ENCODE measurements at places on chromosomes 6 and 20. TPM values are rescaled to one million over a fixed set of nuclear protein-coding genes. Genes with fewer than 3 reads are reported as not detected.

UTRN gene
- total RNA-seq, result 102 TPM

SLC22A23 gene
- 0.20 TPM for total RNA-seq

PROKR2 gene
- not detected for total RNA-seq

ALDH5A1 gene
- 6.5 TPM for total RNA-seq

SMAP1 gene
- 33.7 TPM for total RNA-seq

KCNK17 gene
- not detected for total RNA-seq

PGC gene
- not detected for total RNA-seq

ADTRP gene
- total RNA-seq, result 2.0 TPM

TFEB gene
- 14.5 TPM for total RNA-seq

SLC24A3 gene
- not detected for total RNA-seq

DNA sequence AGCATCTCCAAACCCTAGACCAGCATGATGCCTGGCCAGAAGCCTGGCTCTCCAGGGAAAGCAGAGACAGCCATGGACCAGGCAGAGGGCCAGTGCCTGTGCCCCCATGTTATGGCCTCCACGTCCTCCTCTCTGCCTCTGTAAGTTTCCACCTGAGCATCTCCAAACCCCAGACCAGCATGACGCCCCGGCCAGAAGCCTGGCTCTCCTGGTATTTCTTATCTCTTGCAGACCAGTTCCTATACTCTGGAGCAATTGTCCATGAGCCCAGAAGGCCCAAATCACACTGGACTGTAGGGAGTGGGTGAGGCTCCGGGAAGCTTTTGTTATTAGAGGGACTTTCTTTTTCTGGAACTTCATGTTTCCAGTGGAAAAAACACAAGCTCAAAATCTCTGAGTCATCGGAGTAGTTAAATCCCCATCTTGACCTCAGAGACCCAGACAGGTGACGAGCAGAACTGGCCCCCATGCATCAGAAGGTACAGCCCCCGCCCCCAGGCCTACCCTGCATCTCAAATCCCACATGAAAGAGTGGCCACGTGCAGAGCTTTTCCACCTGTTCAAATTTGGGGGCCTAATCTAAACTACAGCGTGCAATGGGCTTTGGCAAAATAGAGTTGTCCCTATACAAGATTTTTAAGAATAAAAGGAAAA, 110.2 kb upstream of the FOXQ1 start:
- DNase-seq, result no peak

GRCh38 chr6:2959909-2960719, 11.3 kb downstream of the SERPINB6 start:
- DNase-seq, result no peak

GRCh38 chr20:48758206-48758820, 69.5 kb downstream of the PREX1 start:
- DNase-seq, result peak; percentile 80

GRCh38 chr6:45822246-45822812, 193.3 kb downstream of the CLIC5 start:
- DNase-seq, result no peak

DNA sequence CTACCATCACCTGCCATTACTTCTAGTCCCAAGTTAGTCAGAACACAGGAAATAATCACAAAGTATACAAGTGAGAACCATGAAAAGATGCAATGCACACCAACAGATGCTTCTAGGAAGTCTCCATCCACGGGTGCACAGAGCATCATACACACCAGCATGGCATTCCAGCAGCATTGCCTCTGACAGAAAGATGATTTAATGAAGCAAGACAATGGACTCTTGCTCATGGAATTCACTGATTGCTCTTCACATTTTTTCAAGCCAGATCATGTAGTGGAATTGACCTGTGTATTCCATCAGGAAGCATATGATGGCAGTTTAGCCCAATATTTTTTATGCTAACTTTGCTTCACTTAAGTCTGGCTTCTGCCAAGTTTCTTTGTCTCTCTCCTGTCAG, 406.3 kb upstream of the RGS17 start:
- DNase-seq, result no peak

DNA sequence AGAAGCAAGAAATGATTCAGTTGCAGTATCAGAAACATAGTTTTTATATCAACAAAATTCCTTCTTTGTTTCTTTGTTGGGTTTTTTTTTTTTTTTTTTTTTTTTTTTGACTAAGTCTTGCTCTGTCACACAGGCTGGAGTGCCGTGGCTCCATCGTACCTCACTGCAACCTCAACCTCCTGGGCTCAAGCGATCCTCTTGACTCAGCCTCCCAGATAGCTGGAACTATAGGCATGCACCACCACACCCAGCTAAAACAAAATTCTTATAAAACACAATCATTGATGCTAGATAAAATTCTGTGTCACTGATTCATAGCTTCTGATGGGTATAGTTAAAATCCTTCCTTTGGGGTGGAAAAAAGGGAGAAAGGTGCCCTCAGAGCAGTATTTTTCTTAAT, 110.3 kb upstream of the TNFAIP3 start:
- no peak for DNase-seq

- no peak for DNase-seq
Measured at GRCh38 chr20:62586799-62587198, 55.5 kb upstream of the SLCO4A1 start.

DNA sequence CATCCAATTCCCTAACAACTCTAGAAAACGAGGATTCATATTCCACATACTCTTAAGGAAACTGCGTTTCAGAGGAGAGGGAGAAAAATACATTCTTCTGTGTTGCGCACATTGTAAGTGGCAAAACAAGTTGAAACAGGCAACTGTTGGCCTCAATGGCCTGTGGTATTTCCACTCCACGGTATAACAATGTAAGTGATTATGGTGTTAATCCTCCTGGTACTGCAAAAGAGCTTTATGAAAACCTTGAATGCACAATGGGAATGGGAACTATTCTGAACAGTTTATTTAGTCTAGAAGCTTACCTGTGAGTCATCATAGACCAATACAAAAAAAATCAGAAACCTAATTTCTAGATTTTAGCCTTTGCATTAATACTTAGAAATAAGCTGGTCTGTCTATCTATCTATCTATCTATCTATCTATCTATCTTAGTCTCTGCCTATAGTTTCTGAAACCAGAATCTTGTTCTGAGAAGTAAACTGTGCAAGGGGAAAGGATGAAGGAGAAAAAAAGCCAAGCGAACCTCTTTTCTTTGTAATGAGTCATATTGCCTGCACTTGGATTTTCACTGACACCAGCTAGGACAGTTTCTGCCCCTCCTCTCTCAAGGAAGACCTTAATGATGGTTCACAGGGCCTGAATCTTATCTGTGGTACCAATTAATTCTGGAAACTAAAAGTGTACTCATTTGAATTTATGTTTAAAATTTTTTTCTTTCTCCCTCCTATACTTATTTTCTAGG, 101.5 kb downstream of the RNF144B start:
- no peak for DNase-seq

DNA sequence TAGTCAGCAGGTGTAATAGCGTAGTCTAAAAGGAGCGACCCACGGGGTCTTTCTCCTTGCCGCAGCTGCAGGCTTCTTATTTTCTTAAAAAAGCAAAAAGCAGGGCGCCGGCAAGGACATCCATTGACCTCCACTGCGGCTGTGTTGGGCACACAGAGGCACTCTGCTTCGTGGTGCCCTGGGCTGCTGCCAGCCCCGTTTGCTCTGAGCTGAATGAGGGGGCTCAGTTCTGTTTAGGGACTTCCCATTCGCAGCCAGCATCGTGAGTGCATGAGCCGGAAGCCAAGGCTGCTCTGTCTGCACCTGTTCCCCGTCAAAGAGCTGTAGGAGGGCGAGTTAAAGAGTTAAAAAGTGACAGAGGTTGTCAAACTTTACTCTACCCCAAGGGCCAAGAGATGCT, 1.7 kb upstream of the SLC22A2 start:
- DNase-seq, result no peak

- no peak for DNase-seq
Measured at GRCh38 chr6:103872233-103872632, 987.5 kb downstream of the HACE1 start.

DNA sequence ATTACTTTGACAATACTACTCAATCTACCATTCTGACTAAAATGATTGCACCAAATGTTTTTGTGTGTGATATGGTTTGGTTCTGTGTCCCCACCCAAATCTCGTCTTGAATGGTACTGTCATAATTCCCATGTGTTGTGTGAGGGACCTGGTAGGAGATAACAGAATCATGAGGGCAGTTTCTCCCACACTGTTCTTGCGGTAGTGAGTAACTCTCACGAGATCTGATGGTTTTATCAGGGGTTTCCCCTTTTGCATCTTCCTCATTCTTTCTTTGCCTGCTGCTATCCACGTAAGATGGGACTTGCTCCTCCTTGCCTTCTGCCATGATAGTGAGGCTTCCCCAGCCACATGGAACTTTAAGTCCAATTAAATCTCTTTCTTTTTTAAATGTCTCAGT, 20.8 kb downstream of the SYCP2 start:
- DNase-seq, result no peak

DNA sequence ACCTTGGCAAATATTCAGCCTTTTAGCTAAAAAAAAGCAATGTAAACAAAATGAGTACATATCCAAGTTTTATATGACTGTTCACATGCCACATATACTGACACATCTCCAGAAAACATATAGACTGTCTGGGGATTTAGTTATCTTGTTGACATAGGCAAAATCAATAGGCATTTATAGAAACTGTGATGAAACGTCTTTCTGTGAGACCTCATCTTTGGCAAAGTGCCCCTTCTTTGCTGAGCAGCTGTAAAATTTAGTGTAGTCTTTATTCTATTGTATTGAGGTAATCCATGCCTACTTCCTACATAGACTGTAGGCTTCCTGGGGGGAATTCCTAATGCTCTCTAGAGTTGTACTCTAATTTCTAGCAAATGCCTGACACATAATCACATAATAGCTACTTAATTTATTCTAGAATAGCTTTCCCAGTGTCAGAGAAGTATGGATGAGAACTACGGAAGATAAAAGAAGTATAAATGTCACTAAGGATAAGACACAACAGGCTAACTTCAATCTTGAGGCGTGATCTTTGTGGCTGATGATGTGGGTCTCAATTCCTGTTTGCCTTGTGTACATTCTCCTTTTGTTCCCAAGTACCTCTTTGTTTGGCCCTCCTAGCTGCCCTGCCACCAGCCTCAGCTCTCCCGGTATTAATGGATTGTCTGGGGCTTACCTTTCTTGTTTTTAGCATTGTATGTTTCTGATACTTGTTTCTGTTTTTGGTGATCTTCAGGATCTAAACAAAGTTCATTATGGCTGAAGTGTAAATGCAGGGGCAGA, 30.6 kb downstream of the PTCHD4 start:
- no peak for DNase-seq

DNA sequence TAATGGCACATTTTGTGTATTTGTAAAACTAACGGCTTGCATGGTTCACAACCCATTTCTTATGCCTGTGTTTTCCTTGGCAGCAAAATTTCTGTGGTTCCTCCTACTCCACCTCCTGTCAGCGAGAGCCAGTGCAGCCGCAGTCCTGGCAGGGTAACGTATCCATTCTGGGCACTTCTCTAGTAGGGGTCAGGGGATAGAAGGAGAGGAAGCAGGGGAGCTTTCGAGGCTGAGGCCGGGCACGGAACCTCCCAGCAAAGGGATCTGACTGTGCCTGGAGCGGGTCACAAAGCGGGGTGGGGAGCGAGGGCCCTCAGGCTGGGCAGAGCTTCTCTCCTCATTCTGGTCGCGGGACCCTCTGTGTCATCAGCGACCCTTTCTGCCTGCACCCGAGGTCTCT, 58.4 kb downstream of the SYTL3 start:
- DNase-seq, result no peak

- no peak for DNase-seq
Measured at GRCh38 chr6:167933290-167933689, 64.2 kb upstream of the KIF25 start.

GRCh38 chr6:162863821-162864220, 136.0 kb downstream of the PACRG start:
- DNase-seq, result no peak

GRCh38 chr20:38651562-38651961, 50.0 kb downstream of the ARHGAP40 start:
- DNase-seq, result no peak

DNA sequence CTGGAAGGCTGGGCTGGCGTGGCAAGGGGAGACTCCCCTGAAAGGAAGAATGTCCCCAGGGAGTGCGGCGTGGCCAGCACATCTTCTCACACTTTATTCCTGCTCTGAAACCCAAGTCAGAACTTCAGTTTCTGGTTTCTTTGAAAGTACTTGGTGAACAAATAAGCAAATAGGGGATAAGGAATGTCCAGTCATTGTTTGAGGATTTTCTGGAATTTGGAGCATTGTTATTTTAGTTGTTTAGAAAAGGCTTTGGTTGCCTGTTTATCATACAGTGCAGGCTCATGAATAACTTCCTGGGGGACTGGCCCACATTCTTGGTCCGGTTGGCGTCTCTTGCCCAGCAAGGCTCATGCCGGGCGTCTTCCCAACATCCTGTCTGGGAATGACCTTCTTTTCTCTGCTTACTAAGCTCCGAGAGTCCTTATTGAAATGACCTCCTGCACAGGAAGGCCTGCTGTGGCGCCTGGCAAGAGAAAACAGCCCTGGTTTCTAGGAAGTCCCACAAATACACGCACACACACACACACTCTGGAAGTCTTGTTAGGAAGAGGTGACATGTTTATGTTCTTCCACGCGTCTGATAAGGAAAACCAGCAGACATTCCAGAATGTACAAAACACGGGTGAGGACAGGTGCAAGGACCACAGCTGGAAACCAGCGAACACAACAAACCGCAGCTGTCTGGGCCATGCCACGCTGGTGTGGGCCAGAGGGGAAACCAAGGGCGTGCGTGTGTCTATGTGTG, 71.9 kb downstream of the TMEM170B start:
- no peak for DNase-seq

GRCh38 chr6:103280417-103280816, 1579.3 kb downstream of the HACE1 start:
- no peak for DNase-seq

DNA sequence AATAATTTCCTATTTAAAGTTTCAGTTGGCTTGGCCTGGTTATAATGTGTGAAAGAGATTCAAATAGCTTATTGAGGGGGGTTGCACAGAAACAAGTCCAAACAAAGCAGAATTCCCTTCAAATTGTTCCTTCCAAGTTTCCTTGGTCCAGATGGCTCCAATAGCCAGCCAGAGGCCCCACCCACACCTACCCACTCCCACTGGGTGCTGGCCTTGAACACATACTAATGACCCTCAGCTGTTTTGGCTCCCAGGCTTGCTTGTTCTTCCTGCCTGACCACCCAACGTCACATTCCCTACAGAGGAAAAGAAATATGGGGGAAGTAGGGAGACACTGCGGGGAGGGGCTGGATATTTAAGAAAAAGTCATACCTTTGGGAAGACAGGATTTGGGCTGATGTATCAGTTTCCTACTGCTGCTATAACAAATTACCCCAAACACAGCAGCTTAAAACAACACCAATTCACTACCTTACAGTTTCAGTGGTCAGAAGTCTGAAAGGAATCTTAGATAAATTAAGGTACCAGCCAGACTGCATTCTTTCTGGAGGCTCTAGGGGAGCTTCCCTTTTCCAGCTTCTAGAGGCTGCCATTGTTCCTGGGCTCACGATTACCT, 95.7 kb downstream of the COL21A1 start:
- no peak for DNase-seq

- DNase-seq, result no peak
Measured at GRCh38 chr6:145886228-145886956, 71.8 kb upstream of the FBXO30 start.

- DNase-seq, result no peak
Measured at GRCh38 chr20:39132093-39132492, 169.9 kb downstream of the DHX35 start.

Measured in activated CD8-positive, alpha-beta memory T cell treated with anti-CD3 and anti-CD28 coated beads, Interleukin-2, amount 10 ng/mL, durations not matched to agents 7 days and 5 days (primary cell).